ENCODE measurements at places on chromosomes 11 and 22.

DNA sequence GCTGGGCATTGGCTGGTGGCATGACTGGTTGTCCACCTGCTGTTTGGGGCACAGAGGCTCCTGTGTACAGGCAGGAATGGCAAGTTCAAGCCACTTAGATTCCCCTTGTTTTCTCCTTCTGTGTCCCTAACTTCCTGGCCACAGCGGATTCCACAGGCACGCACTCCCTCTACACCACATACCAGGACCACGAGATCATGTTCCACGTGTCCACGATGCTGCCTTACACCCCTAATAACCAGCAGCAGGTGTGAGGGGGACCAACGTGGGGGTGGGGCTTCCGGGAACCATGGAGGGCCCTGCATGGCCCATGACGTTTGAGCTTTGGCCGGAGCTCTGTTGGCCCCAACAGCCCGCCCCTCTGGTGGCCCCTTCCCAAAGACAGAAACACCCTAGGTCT is 7.8 kb downstream of the SIPA1 start:
- no peak for DNase-seq

GRCh38 chr11:106988151-106989077 is 29.9 kb downstream of the GUCY1A2 start:
- no peak for DNase-seq

DNA sequence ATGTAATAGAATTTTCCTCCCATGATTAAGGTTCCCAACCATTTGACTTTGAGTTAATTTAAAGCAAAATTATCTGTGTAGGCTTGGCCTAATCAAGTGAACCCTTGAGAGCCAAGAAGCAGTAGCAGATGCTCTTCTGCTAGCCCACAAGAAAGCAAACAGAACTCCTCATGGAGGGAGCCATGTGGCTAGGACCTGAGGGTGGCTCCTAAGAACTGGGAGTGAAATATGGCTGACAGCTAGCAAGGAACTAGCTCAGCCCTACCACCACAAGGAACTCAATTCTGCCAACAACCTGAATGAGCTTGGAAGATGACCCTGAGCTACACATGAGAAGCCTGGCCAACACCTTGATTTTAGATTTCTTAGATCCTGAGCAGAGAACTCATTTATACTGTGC is 167.7 kb downstream of the WNT11 start:
- DNase-seq = no peak

DNA sequence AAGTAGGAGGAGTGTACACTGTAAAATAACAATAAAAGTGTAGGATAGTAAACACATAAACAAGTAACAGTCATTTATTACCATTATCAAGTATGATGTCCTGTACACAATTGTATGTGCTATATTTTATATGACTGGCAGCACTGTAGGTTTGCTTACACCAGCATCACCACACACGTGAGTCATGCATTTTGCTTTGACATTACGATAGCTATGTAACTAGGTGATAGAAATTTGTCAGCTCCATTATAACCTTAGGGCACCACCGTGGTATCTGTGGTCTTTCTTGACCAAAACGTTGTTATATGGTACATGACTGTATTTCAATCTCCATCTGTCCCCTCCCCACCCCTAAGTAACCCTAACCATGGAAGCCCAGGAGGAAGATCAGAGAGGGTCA is 1.1 kb downstream of the DNAL4 start:
- no peak for DNase-seq

DNA sequence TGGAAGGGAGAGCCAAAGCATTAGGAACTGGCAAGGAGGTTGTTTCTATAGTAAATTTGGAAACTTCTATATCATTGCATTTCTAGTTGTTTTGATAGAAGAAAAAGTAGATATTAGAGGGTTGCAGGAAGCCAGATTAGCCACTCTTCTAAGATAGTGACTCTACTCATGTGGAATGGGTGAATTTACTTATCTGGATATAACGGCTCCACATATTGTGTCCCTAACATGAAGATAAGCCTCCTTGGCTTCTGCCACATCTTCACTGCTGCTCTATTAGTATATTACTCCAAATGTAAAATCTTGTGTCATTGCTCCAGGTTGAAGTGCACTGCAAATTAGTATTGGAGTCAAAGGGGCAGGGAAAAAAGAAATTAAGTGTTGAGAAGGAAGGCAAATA is 283.3 kb downstream of the CASP12 start:
- no peak for DNase-seq

GRCh38 chr22:30998329-30998728 is 29.3 kb downstream of the TUG1 start:
- no peak for DNase-seq

GRCh38 chr11:100525635-100526034 is 161.5 kb upstream of the ARHGAP42 start:
- no peak for DNase-seq

- DNase-seq = no peak
Measured at GRCh38 chr11:8342821-8343681, 79.4 kb upstream of the LMO1 start.

- DNase-seq = no peak
Measured at GRCh38 chr11:43918662-43919061, 23.8 kb upstream of the C11orf96 start.

DNA sequence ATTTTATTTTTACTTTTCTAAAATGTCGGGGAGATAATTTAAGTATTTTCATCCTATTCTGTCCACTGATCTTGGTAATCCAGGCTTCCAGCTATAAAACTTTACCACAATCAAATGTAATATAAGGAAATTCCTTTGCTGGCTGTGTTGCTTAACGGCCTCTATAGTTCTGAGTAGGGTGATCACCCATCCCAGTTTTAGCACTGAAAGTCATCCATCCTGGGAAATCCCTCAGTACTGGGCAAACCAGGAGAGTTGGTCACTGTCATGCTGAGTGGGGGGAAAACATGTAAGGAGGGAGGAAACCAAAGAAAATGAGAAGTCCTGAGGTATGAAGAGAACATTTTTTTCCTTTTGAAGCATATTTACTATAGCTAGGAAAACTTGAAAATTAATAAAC is 12.8 kb upstream of the BACE1-AS start:
- no peak for DNase-seq

DNA sequence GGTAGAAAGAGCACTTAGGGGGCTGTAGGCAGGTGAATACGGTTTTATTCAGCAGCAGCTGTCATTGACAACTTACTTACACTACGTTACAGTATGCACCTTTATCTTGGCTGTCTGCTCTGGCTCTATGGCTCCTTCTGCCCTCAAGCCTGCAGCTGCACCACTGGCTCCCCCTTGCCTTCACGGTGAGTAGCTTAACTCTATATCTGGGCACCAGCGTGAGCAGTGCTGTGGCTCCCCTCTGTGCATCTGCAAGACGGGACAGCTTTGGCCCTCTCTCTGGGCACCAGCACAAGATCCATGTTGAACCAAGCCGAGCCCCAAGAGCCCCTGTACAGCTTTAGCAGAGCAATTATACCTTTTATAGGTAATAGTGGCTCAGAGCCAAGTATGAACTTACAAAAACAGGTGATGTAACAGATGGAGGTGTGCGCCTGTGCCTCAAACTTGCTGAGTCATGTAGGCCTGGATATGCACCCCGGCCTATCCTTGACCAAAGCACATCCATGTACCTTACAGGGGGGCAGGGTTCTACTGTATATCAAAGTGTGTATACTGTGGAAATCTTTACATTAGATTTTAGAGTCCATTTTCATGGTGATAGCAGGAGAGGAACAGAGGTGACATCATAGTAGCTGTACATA is 96.9 kb upstream of the CTSC start:
- DNase-seq = no peak

Data from NCI-H2227 treated with DMSO at 0.1 percent for 48 hours (cell line).